ENCODE measurements at places on chromosomes 2 and 18.

GRCh38 chr18:45993438-45993837 lies 26.3 kb upstream of the EPG5 start:
- no peak overlapping the region for H3K27ac ChIP-seq
- H3K36me3 ChIP-seq, result no peaks in the 10 kb centered on the region
- DNase-seq, result no peak
- no peak overlapping the region for H3K4me3 ChIP-seq

- no peak for DNase-seq
- no peaks in the 10 kb centered on the region for H3K36me3 ChIP-seq
- peak overlapping the region; percentile 90 for H3K27ac ChIP-seq
- no peaks in the 10 kb centered on the region for H3K27me3 ChIP-seq
- peaks cover 37% of the 10 kb centered on the region for H3K4me1 ChIP-seq
- H3K4me3 ChIP-seq, result peak overlapping the region; percentile 10
These were observed 113.8 kb upstream of the HAAO start for GRCh38 chr2:42906111-42906556.

DNA sequence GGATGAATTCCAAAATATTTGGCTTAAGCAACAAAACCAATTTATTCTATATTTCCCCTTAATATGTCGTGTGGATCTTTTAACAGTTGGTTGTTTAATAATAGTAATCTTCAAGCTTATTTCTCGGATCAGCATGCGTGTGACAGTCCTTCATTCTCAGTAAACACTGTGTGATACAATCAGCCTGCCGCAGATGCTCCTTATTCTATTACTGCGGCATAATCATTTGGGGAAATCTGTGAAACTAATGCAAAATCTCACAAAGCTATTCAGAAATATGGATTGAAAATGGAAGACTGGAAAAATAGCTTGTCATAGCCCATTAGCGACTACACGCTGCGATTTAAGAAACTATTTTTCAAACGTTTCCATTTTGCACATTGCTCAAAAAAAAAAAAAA lies 36.9 kb downstream of the LINC00305 start:
- no peaks in the 10 kb centered on the region for H3K27me3 ChIP-seq
- no peaks in the 10 kb centered on the region for H3K36me3 ChIP-seq
- H3K4me3 ChIP-seq, result no peak overlapping the region

DNA sequence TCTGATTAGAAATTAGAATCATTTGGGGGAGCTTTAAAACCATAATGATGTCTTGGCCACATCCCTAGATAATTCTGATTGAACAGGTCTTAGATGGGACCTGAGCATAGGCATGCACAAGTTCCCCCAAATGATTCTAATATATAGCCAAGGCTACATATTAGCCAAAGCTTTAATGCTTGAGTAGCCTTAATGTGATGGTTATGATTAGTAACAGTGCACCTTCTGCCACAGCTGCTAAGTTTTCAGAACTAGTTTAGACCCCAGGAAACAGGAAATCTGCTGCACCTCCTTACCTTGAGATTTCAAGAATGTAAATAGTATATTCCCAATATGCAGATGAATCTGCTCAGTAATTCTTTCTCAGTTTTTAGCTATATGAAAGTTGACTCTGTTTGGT lies 119.8 kb downstream of the PTPN4 start:
- no peak overlapping the region for H3K4me3 ChIP-seq
- peaks cover 7% of the 10 kb centered on the region for H3K36me3 ChIP-seq
- no peaks in the 10 kb centered on the region for H3K4me1 ChIP-seq
- DNase-seq, result no peak
- H3K27me3 ChIP-seq, result no peaks in the 10 kb centered on the region

DNA sequence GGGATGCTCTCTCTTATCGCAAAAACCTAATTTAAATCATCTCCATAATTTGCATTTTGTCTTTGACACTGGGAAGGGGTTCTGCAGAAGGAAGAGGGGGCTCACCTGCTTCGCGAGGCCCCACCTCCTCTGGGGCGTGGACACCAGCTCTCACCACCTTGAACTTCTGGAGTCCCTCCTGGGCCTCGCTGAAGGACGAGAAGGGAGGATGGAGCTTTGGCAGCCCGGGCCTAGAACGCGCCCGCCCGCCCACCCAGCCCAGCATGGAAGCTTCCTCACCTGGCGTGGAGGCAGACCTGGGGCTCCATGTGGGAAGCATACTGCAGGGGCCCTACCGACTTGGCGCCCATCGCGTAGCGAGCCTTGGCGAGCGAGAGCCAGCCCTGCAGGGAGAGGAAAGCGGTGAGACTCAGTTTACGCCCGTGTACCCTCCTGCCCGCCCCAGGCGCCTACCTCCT lies 1.1 kb upstream of the IMP4 start:
- peak overlapping the region; percentile 97 for H3K27ac ChIP-seq
- H3K27me3 ChIP-seq, result no peaks in the 10 kb centered on the region
- peaks cover 3% of the 10 kb centered on the region for H3K4me1 ChIP-seq
- H3K4me3 ChIP-seq, result peak overlapping the region; percentile 82
- no peak for DNase-seq

DNA sequence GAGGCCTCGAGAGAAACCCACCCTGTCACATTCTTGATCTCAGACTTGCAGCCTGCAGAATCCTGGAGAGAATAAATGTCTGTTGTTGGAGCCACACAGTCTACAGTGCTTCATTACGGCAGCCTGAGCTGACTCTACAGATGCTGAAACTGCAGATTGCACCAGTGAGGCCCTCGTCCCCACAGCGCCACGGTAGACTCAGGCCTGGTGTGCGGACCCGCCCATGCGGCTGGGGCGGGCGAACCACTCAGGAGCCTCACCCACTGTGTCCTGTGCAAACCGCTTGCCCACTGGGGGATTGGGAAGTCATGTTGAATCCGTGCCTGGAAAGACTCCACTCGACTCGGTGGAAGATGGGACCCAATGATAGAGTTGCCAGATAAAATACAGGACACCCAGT lies 125.2 kb upstream of the COPS8 start:
- H3K4me3 ChIP-seq, result no peak overlapping the region
- H3K36me3 ChIP-seq, result no peaks in the 10 kb centered on the region
- no peaks in the 10 kb centered on the region for H3K4me1 ChIP-seq
- no peaks in the 10 kb centered on the region for H3K27me3 ChIP-seq
- no peak overlapping the region for H3K27ac ChIP-seq
- no peak for DNase-seq

- H3K27me3 ChIP-seq, result no peaks in the 10 kb centered on the region
- H3K4me3 ChIP-seq, result no peak overlapping the region
These were observed 289.7 kb downstream of the LPIN1 start for GRCh38 chr2:12035956-12036639.

GRCh38 chr18:23703987-23704384 lies 14.7 kb downstream of the LAMA3 start:
- no peaks in the 10 kb centered on the region for H3K27me3 ChIP-seq
- H3K36me3 ChIP-seq, result no peaks in the 10 kb centered on the region
- H3K4me1 ChIP-seq, result no peaks in the 10 kb centered on the region
- no peak for DNase-seq

GRCh38 chr2:234564699-234565098 lies 67.8 kb upstream of the ARL4C start:
- H3K27me3 ChIP-seq, result no peaks in the 10 kb centered on the region
- no peak for DNase-seq
- no peaks in the 10 kb centered on the region for H3K4me1 ChIP-seq
- H3K4me3 ChIP-seq, result no peak overlapping the region

- H3K4me3 ChIP-seq, result no peak overlapping the region
- no peaks in the 10 kb centered on the region for H3K27me3 ChIP-seq
- H3K36me3 ChIP-seq, result no peaks in the 10 kb centered on the region
- H3K27ac ChIP-seq, result no peak overlapping the region
These were observed 151.0 kb upstream of the DNMT3A start for GRCh38 chr2:25492726-25493125.

GRCh38 chr2:120797421-120798221 lies 62.0 kb downstream of the GLI2 start:
- peak overlapping the region; percentile 11 for H3K27ac ChIP-seq
- no peaks in the 10 kb centered on the region for H3K27me3 ChIP-seq
- H3K36me3 ChIP-seq, result no peaks in the 10 kb centered on the region
- H3K4me3 ChIP-seq, result no peak overlapping the region

- no peaks in the 10 kb centered on the region for H3K36me3 ChIP-seq
- H3K4me1 ChIP-seq, result peaks cover 7% of the 10 kb centered on the region
- H3K27me3 ChIP-seq, result no peaks in the 10 kb centered on the region
These were observed 160.3 kb downstream of the L3MBTL4 start for GRCh38 chr18:6254456-6254855.

DNA sequence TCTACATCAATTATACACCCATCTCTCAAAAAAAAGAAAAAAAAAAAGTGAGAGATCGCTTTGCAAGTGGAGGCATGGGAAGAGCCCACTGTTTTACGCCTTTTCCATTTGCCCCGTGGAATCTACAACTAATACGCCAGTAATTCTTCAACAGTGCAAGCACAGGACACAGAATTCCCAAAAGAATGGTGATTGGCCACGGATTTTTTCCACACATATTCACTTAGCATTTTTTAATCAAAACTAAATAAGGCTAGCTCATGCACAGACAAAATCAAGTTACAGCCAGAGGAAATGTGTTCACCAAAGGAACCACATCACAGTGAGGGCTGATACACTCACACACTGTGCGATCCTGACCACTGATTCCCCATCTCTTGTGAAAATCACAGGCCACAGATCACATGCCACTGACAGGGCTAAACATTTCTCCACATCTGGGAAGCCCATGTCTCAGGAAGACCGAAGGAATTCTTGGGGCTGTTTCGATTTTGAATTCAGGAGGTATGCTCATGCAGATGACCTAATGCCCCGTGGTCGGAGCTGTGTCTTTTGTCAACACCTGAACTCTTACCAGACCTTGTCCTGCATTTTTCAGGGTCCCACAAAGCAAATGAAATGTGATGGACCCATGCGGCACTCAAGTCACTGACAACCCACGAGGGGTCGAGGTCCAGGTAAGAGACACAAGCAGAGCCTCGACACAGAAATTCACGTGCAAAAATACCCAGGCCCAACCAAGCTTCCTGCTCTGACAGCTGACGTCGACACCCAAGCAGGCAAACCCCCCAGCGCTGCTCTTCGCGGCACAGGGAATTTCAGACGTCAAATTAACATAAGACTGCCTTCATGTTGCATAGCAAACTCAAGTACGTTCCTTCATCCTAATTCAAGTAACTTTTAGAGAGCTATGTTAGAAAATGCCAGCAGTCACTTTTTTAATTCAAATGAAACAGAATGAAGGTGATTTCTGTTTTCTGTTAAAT lies 69.6 kb downstream of the ZNF516 start:
- no peak overlapping the region for H3K4me3 ChIP-seq
- H3K36me3 ChIP-seq, result no peaks in the 10 kb centered on the region
- DNase-seq, result no peak
- no peak overlapping the region for H3K27ac ChIP-seq
- no peaks in the 10 kb centered on the region for H3K4me1 ChIP-seq

- no peak overlapping the region for H3K4me3 ChIP-seq
- no peak overlapping the region for H3K27ac ChIP-seq
- no peak for DNase-seq
- no peaks in the 10 kb centered on the region for H3K36me3 ChIP-seq
- no peaks in the 10 kb centered on the region for H3K27me3 ChIP-seq
These were observed 271.7 kb downstream of the NDUFA10 start for GRCh38 chr2:239753401-239753837.

DNA sequence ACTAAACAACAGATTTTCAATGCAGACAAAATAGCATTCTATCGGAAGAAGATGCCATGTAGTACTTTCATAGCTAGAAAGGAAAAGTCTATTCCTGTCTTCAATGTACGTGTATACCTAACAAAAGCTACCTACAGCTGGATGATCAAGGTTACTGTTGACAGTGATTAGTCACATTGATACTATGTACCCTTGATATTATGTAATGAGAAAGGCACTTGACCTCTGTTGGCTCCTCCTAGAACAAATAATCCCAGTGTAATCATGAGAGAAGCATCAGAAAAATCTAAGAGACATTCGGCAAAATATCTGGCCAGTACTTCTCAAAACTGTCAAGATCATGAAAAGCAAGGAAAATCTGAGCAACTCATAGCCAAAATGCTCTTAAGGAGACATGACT lies 44.4 kb upstream of the LRRTM4 start:
- H3K36me3 ChIP-seq, result no peaks in the 10 kb centered on the region
- H3K4me1 ChIP-seq, result no peaks in the 10 kb centered on the region
- no peak overlapping the region for H3K27ac ChIP-seq
- H3K4me3 ChIP-seq, result no peak overlapping the region
- no peak for DNase-seq

- no peaks in the 10 kb centered on the region for H3K4me1 ChIP-seq
- no peaks in the 10 kb centered on the region for H3K27me3 ChIP-seq
- no peak for DNase-seq
These were observed 249.3 kb upstream of the FSHR start for GRCh38 chr2:49403637-49404036.

GRCh38 chr2:10360850-10361588 lies 58.3 kb downstream of the HPCAL1 start:
- no peaks in the 10 kb centered on the region for H3K27me3 ChIP-seq
- no peak for DNase-seq
- no peaks in the 10 kb centered on the region for H3K4me1 ChIP-seq
- no peak overlapping the region for H3K27ac ChIP-seq

DNA sequence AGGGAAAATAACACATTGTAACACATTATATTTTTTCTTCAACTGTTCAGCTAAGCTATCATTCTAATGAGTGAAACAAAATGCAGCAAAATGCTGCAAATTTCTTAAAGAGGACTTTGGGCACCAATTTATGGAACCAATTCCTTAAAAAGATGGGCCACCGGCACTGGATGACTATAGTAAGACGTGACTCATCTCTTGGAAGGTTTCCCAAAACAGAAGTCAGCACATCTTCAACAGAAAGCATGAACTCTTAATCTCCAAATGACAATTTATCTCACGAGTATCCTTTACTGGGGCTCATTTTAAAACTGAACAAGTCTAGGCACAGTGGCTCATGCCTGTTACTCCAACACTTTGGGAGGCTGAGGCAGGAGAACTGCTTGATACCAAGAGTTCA lies 213.4 kb downstream of the CDH20 start:
- H3K4me3 ChIP-seq, result no peak overlapping the region
- no peaks in the 10 kb centered on the region for H3K4me1 ChIP-seq
- no peaks in the 10 kb centered on the region for H3K27me3 ChIP-seq
- H3K36me3 ChIP-seq, result no peaks in the 10 kb centered on the region
- DNase-seq, result no peak

GRCh38 chr2:231854616-231855125 lies 68.4 kb downstream of the COPS7B start:
- no peak overlapping the region for H3K4me3 ChIP-seq
- H3K36me3 ChIP-seq, result no peaks in the 10 kb centered on the region
- H3K27me3 ChIP-seq, result no peaks in the 10 kb centered on the region
- no peak overlapping the region for H3K27ac ChIP-seq

- H3K27me3 ChIP-seq, result no peaks in the 10 kb centered on the region
- no peaks in the 10 kb centered on the region for H3K36me3 ChIP-seq
- no peaks in the 10 kb centered on the region for H3K4me1 ChIP-seq
- no peak overlapping the region for H3K27ac ChIP-seq
These were observed 164.7 kb downstream of the DNAH7 start for GRCh38 chr2:195903956-195904355.

DNA sequence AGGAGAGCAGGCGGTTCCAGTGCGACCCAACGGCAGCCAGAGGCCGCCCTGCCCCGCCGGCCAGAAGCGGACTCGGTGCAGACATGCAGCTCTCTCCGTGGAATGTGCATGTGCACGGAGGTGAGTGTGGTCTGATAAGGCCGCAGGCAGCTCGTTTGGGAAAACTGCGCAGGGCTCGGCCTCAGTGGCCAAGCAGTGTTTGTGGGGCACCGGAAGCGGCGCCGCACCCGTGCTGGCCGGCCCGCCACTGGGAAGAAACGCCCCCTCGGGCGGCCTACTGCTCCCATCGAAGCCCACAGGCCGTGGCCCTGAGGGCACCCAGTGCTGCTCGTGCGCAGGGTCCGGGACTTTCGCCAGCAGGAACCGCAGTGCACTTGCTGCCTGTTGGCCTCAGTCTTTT lies 25.2 kb downstream of the PRELID3A start:
- no peak overlapping the region for H3K4me3 ChIP-seq
- no peak overlapping the region for H3K27ac ChIP-seq
- H3K4me1 ChIP-seq, result no peaks in the 10 kb centered on the region
- H3K36me3 ChIP-seq, result peaks cover 33% of the 10 kb centered on the region

All from ascending aorta (tissue), 2 donors.